ENCODE measurements at places on chromosomes 3 and 15.

DNA sequence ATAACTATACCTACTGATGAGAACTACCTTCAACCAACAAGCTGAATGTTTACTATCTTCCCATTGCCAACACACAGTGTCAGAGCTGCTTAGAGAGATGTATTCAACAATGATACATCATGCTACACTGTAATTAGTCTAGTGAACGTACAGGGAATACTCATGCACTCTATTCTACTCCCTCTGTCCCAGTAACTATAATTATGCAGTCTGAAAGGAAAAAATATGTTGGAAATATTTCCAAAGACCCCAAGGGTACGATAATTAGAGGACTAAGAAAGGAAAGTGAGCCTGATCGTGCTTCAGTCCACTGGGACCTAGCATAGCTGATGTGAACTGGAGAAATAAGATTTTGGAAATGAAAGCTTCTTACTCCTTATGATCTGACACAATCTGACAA, 36.9 kb upstream of the FSIP1 start:
- no peak for DNase-seq

- DNase-seq = no peak
These were observed 78.0 kb upstream of the FEZF2 start for GRCh38 chr3:62451211-62451887.

DNA sequence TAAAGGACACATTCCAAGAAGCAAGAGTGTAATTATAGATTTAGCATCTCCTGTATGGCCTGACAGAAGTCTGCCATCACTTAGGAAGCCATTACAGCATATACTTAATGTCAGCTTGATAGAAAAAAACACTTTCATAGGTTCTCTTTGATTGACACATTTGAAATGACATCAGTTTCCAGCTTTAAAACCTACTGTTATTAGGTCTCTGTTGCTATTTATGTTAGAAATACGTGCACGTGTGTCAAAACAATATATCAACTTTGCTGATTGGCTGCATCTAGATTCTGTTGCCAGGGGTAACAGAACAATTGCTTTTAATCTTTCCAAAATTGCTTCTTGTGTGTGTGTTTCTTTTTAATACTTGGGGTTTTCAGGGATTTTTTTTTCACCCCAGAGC, 389.3 kb upstream of the ATP11B start:
- no peak for DNase-seq

DNA sequence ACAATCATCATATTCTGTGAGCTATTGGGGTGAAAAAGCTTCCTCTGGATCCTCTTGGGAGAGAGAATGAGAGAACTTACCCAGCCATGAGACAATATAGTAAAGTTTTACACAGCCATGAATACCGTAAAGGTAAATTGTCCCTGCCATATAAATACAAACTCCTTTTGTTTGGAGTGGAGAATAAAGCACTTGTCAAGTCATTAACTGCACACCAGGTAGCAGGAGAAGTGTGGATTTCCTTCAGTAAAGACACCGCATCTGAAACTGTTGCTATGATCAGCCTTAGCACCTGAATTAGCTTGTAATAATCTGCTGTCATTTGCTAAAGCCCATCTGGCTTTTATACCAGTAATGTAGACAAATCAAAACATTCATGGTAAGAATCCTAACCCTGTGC, 336.6 kb upstream of the SLCO3A1 start:
- DNase-seq = no peak

DNA sequence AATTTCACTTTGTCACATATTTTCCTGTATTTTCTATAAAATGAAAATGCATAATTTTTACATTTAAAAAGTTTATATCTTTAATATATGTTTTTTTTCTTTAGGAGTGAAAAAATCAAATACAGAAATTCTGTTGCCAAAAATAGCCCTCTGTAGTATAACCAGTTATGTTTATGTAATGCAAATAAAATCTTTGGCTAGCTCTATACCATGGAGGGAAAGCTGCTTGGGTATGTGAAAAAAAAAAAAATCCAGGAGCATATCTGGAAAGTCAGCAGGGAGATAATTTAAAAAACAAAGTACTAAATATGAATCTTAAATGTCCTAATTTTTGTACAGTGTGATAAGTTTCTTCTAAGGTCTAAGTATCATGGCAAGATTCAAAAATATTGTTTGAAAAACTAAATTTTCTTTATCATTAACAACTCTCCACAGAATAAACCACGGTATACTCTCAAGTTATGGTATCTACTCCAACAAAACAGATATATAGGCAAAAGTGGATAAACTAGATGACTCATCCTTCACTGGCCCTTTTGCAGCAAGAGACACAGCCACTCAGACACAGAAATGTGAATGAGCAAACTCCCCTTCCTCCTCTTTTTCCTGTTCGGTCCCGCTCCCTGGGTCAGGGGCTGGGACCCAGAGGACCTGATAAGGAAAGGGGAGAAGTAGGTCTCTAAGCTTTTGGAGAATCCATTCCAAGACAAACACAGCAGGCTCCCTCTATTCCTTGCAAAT, 66.6 kb downstream of the PDZRN3 start:
- DNase-seq = no peak

- DNase-seq = no peak
These were observed 150.5 kb downstream of the RSRC1 start for GRCh38 chr3:158260392-158260791.

DNA sequence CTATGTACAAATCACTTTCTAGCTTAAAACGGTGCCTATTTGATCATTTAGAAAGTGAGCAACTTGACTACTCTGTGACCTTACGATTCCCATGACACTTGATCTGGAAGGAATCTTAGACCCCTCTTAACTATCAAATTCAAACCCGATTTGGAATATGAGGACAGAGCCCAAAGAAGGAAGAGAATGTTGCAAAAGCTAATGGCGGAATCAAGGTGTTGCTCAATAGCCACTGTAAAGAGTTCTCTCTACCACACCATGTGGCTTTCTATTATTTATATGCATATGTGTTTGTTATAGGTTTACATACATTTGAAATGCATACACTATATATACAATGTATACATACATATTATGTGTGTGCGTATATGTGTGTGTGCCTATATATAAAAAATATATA, 39.9 kb downstream of the PYDC2 start:
- no peak for DNase-seq

GRCh38 chr3:162597226-162597625, 1100.6 kb downstream of the OTOL1 start:
- DNase-seq = no peak

DNA sequence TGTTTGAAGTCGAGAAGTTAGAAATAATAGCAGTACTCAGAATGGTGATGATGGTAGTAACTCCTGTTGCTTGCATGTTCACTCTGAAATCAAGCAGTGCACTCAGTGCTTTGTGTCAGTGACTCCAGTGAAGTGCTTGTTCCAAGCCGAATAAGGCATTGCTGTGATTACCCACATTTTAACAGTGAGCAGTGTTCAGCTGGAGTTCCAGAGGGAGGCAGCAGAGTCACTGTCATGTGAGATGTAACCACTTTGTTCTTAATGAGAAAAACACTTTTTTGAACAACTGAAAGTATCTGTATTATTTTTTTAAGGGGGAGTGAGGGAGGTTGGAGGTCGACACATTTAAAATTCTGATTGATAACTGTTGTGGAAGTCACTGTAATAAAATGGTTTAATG, 3.7 kb downstream of the MDFIC2 start:
- no peak for DNase-seq

- no peak for DNase-seq
These were observed 97.5 kb downstream of the CFAP20DC start for GRCh38 chr3:58952128-58952917.

GRCh38 chr3:183108001-183108449, 8.7 kb upstream of the MCCC1 start:
- no peak for DNase-seq

- no peak for DNase-seq
These were observed 20.7 kb downstream of the RASA2 start for GRCh38 chr3:141507392-141508066.

- DNase-seq = no peak
These were observed at the start of gene FANCD2OS for GRCh38 chr3:10108091-10108490. Gene FANCD2OS, minus strand, starts transcription at chr3:10108255. Its CDS starts 3,481 bp downstream, at chr3:10104774.

DNA sequence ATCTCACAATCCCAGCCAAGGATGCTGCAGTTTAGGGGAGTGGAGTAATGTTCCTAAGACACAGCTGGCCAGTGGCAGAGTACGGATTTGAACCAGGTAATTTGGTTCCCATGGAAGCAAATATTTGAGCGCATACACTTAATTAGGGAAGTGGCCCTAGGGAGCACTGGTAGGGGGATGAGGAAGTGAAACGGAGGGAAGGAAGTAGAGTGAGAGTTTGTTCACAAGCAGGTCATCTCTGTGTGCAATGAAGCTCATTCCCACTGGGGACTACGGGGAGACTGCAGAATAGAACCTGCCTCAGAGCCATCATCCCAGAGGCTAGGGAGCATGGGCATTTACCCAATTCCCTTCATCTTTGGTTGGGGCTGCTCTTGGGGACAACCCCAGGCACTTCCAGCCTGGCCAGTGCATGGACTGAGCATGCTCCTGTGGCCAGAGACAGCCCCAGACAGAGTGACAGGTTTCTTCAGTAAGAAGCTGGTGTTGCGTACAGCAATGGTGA, 317.2 kb upstream of the PROK2 start:
- DNase-seq = no peak

- no peak for DNase-seq
These were observed 3.6 kb upstream of the IMPDH2 start for GRCh38 chr3:49032646-49033304.

DNA sequence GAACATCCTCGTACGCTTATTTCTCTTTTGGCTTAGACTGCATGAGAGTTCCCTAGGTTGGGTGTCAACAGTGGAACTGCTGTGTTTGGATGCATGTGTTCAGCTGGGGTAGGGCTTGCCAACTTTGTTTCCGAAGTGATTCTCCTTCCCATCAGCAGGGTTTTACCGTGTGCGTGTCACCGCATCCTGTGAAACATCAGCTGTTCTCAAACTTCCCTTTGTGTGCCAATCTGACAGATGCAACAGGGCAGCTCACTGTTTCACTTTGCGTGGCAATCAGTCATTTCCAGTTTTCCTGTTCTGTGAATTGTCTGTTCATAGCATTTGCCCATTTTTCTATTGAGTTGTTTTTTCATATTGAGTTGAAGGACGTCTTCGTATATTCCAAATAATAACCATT, 218.8 kb downstream of the VPS13C start:
- DNase-seq = peak; percentile 33
